T-helper 1 cell (primary cell): ENCODE measurements at places on chromosomes 3 and 15.

- DNase-seq: no peak
These were observed 97.9 kb upstream of the SOX2 start for GRCh38 chr3:181613813-181614212.

GRCh38 chr15:25887870-25888269, 24.7 kb upstream of the ATP10A start:
- no peak for DNase-seq

DNA sequence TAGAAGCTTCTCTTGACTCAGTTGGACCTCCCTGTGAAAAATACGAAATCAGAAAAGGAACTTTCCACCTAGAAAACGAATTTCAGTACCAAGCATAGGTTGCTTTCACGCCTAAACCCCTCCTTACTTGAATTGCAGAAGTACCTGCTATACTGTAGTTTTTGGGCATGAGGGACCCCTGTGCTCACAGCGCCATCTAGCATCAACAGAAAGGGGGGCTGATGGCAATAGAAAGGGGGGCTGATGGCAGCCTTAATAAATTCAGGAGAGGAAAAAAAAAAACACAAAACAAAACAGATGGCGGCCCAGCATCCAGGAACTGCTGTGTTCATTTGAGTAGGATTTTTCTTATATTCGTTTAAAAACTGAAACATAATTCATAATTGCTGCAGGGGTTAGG, 96.7 kb downstream of the NPAP1 start:
- DNase-seq: no peak

- no peak for DNase-seq
These were observed 1138.4 kb downstream of the SI start for GRCh38 chr3:163939926-163940325.

DNA sequence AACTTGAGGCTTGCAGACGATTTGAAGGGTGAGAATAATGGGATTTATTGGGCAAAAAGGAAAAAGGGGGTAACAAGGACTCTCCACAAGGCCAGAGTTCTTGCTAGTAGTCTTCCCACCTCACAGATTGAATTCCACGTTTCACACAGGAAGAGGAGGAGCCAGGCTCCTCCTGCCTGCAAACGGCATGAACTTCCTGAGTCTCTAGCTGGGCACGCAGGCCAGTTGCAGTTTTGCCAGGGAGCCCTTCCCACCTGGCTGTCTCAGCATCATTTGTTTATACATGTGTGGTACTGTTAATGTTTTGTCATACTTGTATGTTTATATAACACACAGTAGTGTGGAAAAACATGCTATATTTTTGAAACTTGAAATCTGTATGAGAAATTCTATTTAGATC, 155.0 kb downstream of the NLGN1 start:
- DNase-seq: no peak

- DNase-seq: no peak
These were observed 328.2 kb upstream of the WNT5A start for GRCh38 chr3:55815262-55815661.

DNA sequence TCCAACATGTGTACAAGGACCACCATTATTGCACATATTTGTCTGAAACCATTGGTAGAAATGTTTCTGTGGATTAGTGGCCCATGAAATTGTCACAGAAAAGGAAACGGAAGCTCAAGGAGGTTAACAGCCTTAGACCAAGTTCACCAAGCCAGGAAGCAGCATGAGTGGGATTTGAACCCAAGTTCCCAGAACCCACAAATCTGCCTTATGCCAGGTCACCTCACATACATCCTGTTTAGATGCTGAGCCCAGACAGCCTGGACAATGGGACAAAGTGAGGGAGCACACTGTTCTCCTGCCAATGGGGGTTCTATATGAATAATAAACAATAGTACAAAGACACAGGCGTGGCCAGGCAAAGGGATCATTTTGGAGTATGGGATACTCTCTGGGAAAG, 59.6 kb upstream of the CA12 start:
- no peak for DNase-seq

DNA sequence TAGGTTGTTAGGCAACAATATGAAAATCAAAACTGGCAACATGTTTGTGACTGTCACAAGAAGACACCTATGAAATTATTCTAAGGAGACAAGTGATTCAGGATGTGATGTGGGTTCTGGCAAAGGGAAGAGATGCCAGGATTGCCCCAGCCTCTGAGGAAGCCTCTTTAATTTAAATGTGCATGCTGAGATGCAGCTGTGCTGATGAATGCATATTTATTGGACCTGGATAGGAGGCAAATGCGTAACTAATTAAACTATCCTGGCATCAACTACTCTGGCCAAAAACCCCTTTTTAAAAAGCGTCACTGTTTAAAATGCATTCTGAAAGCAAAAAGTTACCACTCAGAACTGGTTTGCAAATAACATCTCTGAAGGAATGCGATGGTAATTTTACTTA, 176.5 kb upstream of the DPH6 start:
- DNase-seq: no peak

DNA sequence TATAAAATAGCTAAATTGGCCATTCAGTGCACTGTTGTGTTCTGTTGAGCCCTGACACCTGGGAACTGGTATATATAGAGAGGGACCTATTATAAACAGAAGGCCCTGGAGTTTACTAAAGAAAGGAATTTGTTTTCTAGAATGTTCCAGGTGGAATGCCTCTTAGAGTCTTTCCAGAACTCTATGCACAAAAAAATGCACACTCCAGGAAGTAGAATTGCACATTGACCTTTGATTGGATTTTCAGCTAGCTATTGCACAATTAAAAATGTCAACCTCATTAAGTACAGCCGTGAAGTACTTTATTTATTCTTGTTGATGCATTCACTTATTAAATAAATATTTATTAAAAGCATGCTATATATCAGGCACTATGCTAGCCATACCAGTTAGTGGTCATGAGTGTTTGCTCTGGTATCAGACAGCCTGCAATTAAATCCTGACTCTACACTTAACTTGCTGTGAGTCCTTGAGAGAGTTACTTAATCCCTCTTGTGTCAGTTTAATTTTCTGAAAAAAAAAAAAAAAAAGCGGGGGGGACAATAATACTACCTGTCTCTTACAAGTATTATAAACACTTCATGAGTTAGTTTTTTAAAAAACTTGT, 40.8 kb downstream of the NDUFB4 start:
- no peak for DNase-seq

DNA sequence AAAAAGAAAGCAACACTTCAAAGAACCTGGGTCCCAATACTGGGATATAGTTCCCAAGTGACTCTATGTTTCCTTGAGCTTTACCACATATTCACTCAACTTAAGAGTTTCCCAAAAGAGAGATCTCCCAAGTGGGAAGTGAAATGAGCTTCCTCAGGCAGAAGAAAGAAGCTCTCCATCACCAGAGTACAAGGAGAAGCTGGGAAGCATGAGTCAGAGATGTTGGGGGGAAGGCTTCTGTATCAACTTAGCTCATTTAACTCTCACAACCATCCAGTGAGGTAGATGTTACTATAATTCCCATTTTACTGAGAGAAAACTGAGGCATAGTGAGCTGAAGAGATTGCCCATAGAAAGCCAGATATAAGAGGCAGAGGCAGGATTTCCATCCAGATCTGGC, 47.0 kb upstream of the TRIM42 start:
- no peak for DNase-seq

GRCh38 chr3:48013288-48013980, 2.8 kb downstream of the MAP4 start:
- DNase-seq: no peak

- DNase-seq: no peak
These were observed 30.5 kb upstream of the SRP14 start for GRCh38 chr15:40069178-40070165.

DNA sequence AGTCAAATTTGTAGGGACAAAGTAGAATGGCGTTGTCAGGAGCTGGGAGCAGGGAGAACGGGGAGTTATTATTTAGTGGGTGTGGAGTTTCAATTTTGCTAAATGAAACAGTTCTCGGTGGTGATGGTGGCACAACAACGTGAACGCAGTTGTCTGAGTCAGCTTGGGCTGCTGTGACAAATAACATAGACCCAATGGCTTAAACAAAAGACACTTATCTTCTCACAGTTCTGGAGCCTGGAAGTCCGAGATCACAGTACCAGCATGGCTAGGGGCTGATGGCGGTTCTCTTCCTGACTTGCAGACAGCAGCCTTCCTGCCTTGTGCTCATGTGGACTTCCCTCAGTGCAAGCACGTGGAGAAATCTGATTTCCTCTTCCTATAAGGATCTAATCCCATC, 90.2 kb downstream of the CHSY1 start:
- DNase-seq: no peak

DNA sequence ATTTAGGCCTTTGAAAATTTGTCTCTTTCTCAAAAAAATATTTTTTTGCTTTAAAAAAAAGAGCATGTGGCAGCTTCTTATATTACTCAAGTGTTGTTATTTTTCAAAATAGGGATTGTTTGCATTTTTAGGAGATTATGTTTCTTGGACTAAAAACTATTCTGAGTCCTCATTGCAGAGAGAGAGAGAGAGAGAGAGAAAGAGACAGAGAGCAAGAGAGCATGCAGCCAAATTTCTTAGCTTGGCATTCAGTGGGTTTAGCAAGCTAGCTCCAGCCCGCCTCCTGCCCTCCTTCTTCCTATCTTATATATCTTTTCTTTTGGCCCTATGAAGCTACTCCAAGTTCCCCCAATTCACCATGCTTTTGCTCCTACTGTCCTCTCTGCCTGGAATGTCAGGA, 55.7 kb downstream of the CEMIP start:
- no peak for DNase-seq

- DNase-seq: peak; percentile 80
These were observed 185.0 kb downstream of the OR4M2 start for GRCh38 chr15:22265056-22265945.

- DNase-seq: no peak
These were observed 61.2 kb upstream of the KCNMB2 start for GRCh38 chr3:178475062-178475461.

GRCh38 chr3:189276444-189277219, 104.9 kb downstream of the TPRG1 start:
- DNase-seq: no peak

- no peak for DNase-seq
These were observed 1389.3 kb upstream of the ALCAM start for GRCh38 chr3:103977417-103977816.

- DNase-seq: no peak
These were observed 81.6 kb downstream of the PPCDC start for GRCh38 chr15:75104804-75105557.

GRCh38 chr3:18827664-18828063, 320.6 kb upstream of the KCNH8 start:
- DNase-seq: no peak

- no peak for DNase-seq
These were observed 769.5 kb downstream of the GRM7 start for GRCh38 chr3:7630351-7630911.

DNA sequence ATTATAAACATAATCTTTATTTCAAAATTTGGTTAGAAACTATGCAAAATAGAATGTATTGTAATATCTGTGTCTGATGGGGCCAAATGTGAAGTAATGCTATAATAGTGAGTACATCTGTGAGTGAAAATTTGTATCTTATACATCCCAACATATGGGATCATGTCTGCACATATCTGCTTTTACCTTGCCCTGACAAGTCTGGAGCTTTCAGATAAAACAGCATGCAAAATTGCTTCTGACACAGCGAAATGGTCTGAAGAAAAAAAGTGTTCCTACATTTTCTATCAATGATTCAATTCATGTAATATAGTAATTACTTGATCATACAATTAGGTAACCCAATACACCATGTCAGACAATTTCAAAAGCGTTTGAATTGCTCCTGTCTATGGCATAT, 58.1 kb upstream of the P3H2 start:
- DNase-seq: no peak

GRCh38 chr3:178479446-178479845, 56.8 kb upstream of the KCNMB2 start:
- no peak for DNase-seq

DNA sequence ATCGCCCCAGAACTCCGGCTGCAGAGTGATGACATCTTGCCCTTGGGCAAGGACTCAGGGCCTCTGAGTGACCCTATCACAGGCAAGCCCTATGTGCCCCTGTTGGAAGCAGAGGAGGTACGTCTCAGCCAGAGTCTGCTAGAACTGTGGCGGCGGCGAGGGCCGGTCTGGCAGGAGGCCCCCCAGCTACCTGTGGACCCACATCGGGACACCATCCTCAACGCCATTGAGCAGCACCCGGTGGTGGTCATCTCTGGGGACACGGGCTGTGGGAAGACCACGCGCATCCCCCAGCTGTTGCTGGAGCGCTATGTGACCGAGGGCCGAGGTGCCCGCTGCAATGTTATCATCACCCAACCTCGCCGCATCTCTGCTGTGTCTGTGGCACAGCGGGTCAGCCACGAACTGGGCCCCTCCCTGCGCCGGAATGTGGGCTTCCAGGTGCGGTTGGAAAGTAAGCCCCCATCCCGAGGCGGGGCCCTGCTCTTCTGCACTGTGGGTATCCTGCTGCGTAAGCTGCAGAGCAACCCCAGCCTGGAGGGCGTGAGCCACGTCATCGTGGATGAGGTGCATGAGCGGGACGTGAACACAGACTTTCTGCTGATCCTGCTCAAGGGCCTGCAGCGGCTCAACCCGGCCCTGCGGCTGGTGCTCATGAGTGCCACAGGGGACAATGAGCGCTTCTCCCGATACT, 43.4 kb downstream of the DHX30 start:
- DNase-seq: no peak

DNA sequence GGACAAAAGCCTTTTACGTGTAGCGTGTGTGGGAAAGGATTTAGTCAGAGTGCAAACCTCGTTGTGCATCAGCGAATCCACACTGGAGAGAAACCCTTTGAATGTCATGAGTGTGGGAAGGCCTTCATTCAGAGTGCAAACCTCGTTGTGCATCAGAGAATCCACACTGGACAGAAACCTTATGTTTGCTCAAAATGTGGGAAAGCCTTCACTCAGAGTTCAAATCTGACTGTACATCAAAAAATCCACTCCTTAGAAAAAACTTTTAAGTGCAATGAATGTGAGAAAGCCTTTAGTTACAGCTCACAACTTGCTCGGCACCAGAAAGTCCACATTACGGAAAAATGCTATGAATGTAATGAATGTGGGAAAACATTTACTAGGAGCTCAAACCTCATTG, 10.5 kb downstream of the ZNF35 start:
- no peak for DNase-seq

GRCh38 chr3:101311676-101312075, 8.7 kb downstream of the IMPG2 start:
- no peak for DNase-seq

GRCh38 chr3:38521391-38521987, 25.3 kb downstream of the EXOG start:
- DNase-seq: peak; percentile 61

GRCh38 chr3:184618811-184619210, 57.2 kb downstream of the EPHB3 start:
- DNase-seq: no peak

- DNase-seq: no peak
These were observed at the start of gene GLDN for GRCh38 chr15:51341366-51342226. TSS of gene GLDN (plus strand) at chr15:51341655. CDS start at chr15:51341685, 30 bp downstream.
